ENCODE measurements at places on chromosomes 2 and 18.

DNA sequence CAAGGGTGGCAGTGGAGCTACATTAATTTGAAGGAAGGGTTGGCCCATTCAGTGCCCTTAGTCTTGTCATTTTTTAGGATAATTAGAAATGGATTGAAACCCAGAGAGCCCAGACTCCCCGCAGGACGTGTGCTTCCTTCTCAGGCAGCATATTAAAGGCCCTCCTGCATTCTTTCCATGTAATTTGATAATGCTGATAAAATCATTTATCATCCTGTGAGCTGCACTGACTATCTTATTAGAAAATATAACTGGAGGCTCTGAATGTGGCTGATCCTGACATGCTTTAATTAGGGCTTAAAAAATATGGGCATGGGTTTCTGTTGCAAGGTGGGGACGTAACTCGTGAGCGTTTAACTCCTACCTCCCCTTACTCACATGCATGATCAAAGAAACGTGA, 148.1 kb downstream of the ACKR3 start:
- no peak for DNase-seq

GRCh38 chr2:37389989-37390765, 45.7 kb downstream of the QPCT start:
- peak; percentile 51 for DNase-seq

- no peak for DNase-seq
These were observed 165.2 kb upstream of the KLF7 start for GRCh38 chr2:207330912-207331311.

DNA sequence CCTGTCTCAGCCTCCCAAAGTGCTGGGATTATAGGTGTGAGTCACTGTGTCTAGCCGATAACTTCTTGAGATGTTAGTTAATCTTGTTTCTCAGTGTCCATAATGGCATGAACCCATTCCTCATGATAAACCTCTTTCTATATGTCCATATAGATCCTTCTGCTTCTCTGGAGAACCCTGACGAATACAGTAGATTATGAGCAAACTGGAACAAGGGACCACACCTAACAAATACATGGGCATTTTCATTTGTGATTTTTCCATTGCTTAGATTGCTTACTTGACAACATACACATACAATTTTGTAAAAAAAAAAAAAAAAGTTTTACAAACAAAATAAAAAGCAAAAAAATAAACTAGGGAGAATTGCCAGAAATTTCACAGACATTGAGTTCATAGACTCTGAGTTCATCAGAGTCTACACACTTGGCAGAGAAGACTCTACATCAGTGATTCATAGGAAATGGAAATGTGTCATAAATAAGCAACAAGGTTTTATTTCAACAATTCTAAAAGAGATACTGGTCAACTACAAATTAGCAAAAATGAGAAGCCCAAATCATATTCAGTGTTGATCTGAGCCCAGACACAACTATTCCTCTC, 96.7 kb downstream of the GALR1 start:
- no peak for DNase-seq

GRCh38 chr2:72561621-72562318, 264.1 kb downstream of the EXOC6B start:
- no peak for DNase-seq

- DNase-seq, result no peak
These were observed 48.0 kb upstream of the CTLA4 start for GRCh38 chr2:203819434-203820133.

DNA sequence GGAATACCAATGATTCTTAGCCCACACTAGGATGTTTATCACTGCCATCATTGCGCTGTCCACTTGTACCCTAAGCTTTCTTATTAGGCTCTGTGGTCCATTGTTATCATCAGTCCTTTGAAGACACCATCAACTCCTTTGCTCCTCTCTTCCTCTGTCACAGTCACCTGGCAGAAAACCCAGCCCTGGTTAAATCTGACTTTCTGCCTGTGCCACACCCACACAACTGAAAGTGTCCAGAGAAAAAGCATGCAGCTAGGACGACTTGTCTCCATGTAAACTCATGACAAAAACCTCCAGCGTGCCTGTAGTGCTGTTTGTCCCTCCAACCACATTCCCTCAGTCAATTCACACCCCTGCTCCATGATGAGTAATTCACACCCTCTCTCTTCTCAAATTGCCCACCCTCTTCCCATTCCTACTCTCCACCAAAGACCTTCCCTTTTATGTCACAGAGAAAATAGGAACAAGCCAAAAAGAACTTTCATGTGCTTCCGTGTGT, 297.4 kb upstream of the MGAT5 start:
- no peak for DNase-seq

GRCh38 chr2:110858135-110858725, 125.9 kb downstream of the ACOXL start:
- DNase-seq, result peak; percentile 46

DNA sequence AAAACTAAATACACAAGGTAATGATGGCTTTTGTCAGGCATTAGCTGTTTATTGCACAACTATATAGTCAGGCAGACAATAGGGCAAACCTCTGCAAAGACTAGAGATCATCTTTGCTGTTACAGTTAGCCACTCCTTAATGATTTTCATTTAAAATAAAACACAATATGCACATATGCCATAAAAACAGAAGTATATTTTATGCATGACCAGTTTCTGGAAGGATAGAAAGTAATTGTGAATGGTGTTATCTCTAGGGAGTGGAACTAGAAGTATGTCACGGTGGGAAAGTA, 102.0 kb downstream of the CHN1 start:
- DNase-seq, result no peak

DNA sequence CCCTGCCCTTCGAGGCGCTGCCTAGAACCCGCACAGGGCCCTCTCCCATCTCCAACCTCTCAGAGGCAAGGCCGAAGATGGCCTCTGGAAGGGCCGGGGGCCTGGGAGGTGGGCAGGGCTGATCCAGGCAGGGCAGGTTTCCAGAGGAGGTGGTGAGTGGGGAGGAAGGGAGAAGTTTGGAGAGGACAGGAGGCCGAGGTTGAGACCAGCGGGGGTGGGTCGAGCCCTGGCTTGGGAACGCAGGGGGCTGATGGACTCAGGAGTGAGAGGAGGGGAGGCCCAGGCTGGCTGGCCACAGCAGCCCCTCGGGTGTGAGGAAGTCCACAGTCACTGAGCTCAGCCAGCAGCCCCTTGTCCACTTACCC, 10.5 kb downstream of the CAPN10 start:
- no peak for DNase-seq

DNA sequence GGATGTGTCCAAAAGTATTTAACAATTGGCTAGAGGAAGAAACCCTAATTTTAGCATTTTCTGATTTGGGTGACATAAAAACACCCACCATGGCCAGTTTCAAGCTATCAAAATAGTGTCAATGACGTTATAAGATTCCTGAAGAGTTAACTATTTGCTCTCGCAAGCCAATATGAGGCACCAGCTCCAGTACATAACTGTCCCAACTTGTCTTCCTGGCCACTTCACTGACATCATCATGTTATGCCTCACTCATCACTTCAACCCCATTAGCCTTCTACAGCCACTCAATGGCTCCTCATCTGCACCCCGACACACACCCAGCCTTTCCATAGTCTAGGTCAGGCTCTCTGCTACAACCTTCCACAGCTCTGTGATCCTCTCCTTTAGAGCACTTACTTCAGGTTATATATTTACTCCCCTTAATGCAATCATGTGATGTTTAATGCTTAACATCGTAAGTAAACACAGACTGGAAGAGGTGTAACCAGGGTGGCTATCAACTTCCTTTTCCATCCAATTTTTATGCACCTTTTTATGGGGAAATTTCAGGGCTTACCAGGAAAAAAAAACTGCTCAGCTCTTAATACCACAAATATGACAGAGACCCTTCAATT, 158.7 kb downstream of the VWC2L start:
- DNase-seq, result no peak

DNA sequence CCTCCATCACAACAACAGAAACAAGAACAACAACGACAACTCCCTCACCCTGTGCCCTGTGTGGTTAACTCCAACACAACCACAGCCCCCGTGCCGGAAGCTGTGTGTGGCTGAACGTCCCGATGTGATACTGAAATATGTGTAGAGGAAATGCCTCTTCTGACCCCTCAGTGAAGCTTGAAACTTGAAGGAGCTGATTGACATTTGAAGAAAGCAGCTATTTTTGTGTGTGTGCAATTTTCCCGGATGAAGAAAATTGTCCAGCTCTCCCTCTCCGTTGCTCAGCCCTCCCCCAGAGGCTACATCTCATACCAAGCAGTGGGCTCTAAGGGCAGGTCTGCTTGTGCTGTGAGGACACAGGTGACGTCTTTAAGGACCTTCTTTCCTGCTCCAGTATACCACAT, 173.8 kb downstream of the ICOS start:
- DNase-seq, result peak; percentile 22

- DNase-seq, result no peak
These were observed 22.5 kb upstream of the MTA3 start for GRCh38 chr2:42545841-42546390.

DNA sequence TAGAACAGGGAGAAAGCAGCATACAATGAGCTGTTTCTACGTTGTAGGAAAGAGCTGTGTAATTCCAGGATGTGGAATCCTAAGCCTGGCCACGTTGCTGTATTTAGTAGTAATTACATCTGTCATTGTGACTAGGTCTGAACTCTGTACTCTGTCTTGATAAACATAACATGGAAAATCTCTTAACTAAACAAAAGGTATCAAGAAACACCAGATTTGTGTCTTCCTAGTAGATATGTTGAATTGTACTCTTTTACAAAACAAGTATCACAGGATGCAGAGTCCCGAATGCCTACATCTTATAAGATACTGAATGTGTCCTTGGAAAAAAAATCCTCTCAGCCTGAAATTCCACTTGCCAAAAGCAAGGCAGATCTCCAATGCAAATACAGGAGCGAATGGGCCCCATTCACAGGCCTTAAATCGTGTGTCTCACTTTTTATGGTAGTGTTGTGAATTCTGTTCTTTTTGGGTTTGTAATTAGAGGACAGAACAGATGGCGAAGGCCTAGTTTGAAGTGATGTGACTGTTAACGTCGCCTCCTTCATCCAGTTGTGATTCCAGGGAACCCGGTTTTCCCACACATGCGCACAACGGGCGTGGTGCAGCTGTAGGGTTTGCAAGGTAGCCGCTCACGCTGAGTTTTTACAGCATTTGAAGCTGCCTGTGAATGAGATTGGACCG, 246.5 kb downstream of the GBX2 start:
- DNase-seq, result no peak

- no peak for DNase-seq
These were observed 46.1 kb upstream of the CYTIP start for GRCh38 chr2:157489983-157490382.

DNA sequence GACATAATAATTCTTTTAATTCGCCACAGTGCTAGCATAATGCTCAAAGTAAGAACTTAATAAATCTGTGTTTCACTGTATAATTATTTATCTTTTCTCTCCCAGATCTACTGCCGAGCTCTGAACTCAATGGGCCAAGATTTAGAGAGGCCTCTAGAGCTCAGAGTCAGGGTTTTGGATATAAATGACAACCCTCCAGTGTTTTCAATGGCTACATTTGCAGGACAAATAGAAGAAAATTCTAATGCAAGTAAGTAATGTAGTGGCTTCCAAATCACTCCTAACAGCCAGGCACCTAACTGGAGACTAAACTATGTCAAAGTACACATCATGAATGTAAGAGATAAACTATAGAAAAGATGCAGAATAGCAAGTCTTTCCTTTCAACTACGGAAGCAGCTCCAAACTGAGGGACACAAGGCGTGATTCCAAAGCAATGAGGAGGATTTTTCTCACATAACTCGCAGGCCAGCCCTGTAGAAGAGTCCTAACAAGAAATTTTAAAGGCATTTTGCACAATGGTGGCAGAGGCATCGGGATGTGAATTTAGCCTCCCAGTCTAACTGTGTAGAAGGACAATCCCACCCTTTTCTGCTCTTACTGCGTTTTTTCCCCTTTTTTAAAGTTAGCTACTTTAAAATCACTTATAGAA, 12.0 kb downstream of the DSG1 start:
- DNase-seq, result no peak

GRCh38 chr2:206250041-206250897, 24.2 kb upstream of the ZDBF2 start:
- no peak for DNase-seq

- no peak for DNase-seq
These were observed 44.5 kb downstream of the CCDC74A start for GRCh38 chr2:131572175-131572574.

DNA sequence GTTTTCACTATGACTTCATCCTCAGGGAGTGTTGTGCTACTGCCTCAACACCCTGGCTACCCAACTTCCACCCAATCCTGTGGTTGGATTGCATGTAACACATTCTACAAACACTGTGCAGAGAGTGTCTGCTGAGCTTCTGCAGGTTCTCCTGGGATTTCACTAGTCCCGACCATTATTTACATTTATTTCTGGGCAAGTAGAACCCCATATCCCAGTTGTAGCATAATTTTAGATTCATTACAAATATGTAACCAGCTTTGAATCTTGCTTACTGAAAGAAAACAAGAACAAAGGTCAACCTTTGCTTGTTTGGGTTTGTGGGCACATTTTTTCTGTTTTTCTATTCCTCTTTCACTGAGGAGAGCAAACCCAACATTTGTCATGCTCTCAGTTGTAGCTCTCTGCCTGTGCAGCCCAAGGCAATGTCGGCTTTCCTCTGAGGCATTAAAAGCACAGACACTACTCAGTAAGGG, 2036.1 kb upstream of the LRRTM1 start:
- DNase-seq, result no peak

- DNase-seq, result no peak
These were observed 5.4 kb downstream of the MRO start for GRCh38 chr18:50814395-50814794.

DNA sequence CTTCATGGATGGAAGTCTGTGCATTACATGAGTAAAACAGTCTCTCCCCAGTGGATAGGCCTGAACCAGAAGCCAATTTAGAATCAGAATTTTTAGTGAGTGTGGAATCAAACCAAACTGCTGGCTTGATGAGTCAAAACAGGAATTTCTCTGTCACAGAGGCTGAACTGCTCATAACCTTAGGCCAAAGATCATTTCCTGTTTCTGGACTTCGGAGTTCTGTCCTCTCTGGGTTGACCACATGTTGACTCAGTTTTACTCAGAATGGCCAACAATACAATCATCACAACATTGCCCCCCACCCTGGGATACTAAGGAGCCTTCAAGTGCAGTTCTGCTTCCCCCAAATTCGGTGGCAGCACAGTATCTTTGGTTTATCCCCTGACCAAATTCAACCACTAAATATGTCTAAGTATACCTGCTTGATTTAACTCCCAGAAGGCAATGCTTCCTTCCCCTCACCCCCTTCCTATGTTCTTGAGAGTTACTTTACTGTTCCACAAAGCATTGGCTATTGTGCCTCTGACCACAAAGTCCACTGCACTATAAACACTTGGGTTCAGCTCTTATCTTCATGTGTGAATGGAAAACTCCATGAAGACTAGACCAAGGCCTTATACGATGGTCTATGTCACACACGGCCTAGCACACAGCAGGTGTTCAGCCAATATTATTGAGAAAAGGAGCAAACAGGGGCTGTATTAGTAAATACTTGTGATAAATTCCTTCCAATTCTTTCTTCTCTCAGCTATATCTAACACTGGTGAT, 67.8 kb downstream of the NXPH2 start:
- DNase-seq, result no peak

DNA sequence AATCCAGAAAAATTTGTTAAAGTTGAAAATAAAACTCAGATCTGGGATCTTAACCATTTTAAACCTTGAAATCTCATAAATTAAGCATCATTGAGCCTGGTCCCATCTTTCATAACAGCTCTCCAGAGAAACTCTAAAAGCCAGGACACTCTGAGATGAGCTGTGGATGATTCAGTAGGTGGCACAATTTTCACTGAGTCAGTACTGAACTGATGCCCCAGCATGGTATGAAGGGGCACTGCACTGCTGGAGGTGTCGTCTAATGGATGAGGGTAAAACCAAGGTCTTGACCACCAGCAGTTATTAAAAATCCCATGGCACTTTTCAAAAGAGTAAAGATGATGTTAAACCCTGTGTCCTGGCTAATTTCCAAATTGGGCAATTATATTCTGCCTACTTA, 170.6 kb downstream of the FIGN start:
- no peak for DNase-seq
